ENCODE measurements at places on chromosomes 6 and 20.

DNA sequence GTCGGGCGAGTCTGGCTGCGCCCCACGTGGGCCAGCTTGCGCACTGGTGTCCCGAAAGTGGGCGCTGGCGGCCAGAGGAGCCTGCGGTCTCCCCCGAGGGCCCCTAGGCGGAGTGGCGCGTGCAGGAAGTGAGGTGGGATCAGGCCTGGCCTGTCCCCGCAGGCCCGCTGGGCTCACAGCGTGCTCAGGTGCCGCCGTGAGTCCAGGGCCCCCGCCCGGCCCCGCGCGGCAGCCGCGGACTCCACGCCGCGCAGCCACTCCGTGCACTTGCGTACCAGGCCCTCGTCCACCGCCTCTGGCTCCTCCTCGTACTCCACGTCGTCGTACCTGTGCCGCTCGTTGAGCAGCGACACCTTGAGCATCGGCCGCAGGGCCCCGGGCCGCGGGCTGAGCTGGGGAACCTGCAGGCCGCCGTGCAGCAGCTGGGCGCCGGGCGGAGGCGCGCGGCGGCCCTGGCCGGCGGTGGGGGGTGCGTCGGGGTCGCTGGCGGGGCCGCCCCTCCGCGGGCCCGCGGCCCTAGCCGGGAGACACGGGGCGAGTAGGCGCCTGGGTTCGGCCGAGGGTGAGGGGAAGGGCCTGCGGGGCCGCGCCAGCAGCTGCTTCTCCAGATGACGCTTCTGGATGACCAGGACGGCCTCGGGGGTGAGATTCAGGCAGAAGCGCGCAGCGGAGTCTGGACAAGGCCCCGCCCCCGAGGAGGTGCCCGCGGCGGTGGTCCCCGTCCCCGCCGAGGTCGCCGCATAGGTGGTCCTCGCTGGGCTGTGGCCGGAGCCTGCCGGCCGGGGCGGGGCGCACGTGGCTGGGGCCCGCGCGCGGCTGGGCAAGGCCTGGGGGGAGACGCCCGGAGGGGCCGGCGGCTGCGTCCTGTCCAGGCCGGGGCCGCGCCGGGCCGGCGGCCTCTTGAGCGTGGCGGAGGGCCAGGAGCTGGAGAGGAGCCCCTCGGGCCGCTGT is 835 bp downstream of the PRR18 start:
- no peak for DNase-seq

GRCh38 chr6:109461733-109462526 is 6.4 kb upstream of the MICAL1 start:
- DNase-seq = no peak

DNA sequence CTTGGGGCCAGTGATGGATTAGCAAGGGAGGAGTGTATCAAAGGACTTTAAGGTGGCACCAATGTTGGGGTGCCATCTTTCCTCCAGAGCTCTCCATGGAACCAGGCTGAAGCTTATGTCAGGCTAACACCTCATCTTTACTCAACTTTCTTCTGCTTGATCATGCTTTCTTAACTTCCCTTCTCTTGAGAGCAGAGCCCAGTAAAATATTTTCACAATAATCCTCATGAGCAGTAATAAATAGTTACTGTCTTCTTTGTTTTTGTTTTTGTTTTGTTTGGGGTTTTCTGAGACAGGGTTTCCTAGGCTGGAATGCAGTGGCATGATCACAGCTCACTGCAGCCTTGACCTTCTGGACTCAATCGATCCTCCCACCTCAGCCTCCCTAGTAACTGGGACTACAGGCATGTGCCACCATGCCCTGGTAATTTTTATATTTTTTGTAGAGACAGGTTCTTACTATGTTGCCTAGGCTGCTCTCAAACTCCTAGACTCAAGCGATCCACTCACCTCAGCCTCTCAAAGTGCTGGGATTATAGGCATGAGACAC is 127.9 kb upstream of the TOP1 start:
- no peak for DNase-seq

DNA sequence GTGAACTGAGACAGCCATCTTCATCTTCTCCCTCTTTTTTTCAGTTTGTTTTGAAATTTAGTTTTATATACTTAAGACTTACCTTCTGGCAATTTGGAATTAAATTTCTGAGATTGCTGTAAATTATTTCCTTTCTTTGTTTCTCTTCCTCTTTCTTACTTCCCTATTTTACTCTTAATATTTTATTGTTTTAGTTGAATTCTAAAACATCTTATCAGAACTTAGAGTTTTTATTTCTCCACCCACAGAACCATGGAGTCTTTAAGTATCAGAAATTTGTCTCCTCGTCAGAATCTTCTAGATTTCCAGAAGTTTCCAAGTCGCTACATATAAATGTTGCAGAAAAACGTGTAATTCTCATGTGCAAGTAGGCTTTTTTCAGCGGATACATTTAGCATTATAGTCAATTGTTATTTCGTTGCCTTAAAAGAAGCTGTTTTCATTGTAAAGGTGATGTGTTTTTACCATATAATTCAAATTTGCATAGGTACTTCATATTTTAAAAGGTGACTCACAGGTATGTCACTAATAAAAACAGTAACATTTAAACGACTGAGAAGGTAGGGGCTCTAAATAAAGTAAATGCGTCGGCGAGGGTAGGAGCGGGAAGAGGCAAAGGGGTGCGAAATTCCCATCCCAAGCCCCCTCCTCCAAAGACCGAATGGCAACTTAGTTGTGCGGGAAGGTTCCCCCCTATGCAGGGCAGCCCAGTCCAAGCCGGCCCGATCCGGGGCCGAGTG is 866 bp upstream of the MYO6 start:
- DNase-seq = no peak
